GM23338 (cell line): ENCODE measurements at places on chromosomes 5 and 9.

- DNase-seq, result peak; percentile 88
Measured at GRCh38 chr5:116652196-116652729, 77.6 kb upstream of the SEMA6A start.

GRCh38 chr9:14211564-14211963 is 102.4 kb downstream of the NFIB start:
- no peak for DNase-seq

- DNase-seq, result no peak
Measured at GRCh38 chr5:56525113-56525512, 290.2 kb upstream of the MAP3K1 start.

GRCh38 chr5:145947581-145947980 is 11.2 kb downstream of the SH3RF2 start:
- DNase-seq, result no peak

GRCh38 chr5:127697894-127698600 is 5.1 kb upstream of the CCDC192 start:
- DNase-seq, result no peak

GRCh38 chr5:131641494-131641893 is 6.5 kb upstream of the RAPGEF6 start:
- no peak for DNase-seq

DNA sequence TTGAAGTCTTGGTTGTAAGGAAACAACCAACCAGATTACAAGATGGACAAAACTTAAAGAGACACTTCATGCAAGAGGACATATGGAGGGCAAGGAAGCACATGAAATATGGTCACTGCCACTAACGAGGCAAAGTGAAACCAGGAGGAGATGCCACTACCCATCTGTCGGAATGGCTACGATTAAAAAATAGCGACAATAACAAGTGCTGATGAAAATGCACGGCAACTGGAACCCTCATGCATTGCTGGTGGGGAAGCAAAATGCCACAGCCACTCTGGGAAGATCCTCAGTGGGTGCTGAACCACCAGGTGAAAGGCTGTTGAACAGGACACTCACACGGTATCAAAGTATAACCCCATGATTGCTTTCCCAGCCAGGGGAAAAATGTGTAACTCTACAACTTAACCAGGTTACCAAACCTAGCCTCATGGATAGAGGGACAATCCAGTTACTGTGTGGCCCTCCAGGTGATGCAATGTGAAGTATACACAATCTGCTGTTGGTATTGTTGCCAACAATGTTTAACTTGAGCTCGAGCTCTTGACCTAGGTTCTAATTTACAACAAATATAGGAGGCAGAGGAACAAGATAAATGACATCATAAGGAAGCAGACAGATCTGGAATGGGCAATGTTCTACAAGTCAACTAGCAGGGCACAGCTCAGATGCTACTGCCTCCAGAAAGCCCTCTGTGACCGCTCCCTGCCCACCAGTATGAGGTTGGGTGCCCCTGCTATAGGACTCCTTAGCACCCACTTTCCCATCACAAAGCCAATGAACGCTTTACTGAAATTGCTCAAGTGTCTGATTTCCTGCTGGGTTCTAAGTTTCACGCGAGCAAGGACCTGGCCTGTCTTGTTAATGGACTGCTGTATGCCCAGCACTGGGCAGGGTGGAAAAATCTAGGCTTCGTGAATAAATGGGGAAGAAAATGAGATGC is 25.8 kb downstream of the SH3PXD2B start:
- DNase-seq, result no peak

DNA sequence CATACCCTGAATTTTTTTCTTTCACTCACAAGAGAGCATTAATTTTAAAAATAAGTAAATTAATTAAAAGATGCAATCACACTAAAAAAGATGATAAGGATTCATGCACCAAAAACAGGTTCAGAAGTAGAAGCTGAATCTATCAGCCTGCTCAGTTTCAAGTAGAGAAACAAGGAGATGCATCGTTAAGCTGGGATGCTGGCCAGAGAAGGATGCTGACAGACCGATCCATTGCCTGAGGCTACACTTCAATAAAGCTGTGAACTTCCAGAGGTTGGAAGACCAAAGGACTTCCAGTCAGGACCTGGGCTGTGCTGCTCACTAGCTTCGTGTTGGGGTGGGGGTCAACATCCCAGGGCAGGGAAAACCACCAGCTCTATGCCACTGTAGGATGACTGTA is 457.7 kb downstream of the EFNA5 start:
- DNase-seq, result peak; percentile 17

GRCh38 chr9:3676766-3677165 is 151.0 kb upstream of the RFX3 start:
- no peak for DNase-seq

- peak; percentile 41 for DNase-seq
Measured at GRCh38 chr5:170388818-170389549, at the start of gene KCNMB1. Gene KCNMB1 (minus strand): TSS chr5:170389367. CDS start chr5:170385447, 3,920 bp downstream.

DNA sequence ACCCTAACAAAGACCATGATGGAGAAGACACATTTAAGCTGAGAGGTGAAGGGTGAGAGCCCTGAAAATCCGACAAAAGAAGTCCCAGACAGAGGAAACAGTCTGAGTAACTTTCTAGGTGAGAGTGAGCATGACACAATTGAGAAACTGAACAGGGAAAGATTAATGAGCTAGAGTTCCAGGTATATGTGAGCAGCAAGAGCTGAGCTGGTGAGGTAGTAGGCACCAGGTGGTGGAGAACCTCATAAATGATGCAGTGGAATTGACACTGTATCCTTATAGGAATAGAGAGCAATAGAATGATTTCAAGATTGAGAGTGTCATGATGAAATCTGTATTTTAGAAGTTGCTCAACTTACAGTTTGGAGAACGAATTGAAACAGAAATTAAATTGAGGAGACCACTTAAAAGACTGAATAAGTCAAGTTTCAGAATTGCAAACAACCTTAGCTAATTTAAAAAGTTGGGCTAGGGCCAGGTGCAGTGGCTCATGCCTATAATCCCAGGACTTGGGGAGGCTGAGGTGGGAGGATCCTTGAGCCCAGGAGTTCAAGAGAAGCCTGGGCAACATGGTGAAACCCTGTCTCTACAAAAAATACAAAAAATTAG is 89.8 kb downstream of the NREP start:
- no peak for DNase-seq

- no peak for DNase-seq
Measured at GRCh38 chr9:7324152-7324598, 475.4 kb downstream of the DMAC1 start.

GRCh38 chr5:94694671-94695070 is 76.2 kb downstream of the SLF1 start:
- no peak for DNase-seq

DNA sequence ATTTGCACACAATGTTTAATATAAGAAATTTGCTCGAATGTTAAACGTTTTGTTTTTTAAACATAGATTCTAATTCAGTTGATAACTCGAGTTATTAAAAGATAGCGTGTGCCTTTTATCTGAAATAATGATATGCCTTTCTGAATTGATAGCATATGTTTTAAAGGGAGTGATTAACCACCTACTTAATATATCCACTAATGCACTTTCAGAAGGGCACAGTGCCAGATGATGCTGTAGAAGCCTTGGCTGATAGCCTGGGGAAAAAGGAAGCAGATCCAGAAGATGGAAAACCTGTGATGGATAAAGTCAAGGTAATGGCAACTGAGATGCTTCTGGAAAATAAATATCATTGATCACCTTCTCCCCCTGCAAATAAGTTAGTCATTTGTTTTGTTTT is 53.9 kb downstream of the ERAP1 start:
- DNase-seq, result no peak

- DNase-seq, result peak; percentile 65
Measured at GRCh38 chr9:91421128-91421765, 2.4 kb downstream of the NFIL3 start.

GRCh38 chr9:127195976-127196825 is 68.4 kb upstream of the GARNL3 start:
- no peak for DNase-seq

- peak; percentile 51 for DNase-seq
Measured at GRCh38 chr5:35112300-35112699, 64.6 kb upstream of the AGXT2 start.

- peak; percentile 56 for DNase-seq
Measured at GRCh38 chr5:54895816-54896341, 89.5 kb downstream of the ESM1 start.

- DNase-seq, result no peak
Measured at GRCh38 chr5:169260896-169261569, 39.9 kb downstream of the SLIT3 start.

DNA sequence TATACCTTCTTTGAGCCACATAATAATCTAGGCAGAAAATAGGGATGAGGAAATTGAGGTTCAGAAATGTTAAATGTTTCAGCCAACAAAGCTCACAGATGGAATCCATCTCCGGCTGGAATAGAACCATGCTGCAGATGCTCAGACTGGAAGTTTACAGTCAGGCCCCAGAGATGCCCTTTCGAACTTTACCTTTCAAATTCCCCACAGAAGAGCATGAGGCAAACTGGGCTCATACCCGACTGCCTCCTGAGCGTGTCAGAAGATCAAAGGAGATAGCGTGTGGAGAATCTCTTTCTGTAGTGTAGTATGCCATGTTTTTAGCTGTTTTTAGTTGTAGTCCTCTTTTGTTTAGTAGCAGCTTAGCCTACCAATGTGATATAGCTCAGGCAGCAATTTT is 72.0 kb upstream of the DAP start:
- DNase-seq, result no peak

DNA sequence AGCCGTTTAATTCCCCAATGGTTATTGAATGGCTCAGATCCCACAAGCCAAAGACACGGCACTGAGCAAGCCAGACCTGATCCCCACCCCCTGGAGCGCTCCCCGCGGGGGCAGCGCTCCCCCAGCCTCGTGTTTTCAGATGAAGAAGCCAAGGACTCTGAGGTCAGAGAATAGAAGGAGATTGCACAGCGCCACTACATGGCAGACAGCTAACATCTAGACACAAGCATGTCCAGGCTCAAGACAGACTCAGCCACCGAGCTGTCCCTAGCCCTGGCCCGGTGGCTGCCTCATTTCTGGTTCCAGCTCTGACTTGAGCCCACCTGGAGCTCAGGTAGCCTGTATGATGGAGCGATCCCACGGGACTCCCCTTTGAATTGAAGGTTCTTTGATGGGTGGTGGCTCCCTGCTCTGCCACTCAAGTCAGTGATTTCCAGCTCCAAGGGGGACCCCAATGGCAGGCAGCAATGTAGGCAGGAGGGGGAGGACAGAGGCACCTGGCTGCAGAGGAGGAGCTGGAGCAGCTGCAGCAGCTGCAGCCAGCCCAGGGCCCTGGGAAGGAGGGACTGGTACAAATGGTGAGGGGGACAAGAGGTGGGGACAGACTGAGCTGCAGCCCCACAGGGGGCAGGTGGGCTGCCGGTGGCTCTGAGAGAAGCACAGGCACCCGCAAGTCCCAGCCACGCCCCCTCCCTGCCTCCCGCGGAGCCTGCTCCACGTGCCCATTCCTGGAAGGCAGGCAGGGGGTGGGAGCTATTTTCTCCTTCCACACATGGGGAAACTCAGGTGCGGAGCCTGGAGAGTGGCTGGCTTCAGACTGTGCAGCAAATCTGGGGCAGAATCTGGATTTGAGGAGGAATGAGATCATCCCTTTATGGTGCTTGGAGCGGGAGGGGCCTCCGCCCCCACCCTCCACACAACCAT is 40.2 kb downstream of the NTNG2 start:
- no peak for DNase-seq

GRCh38 chr5:9343146-9343850 is 202.6 kb downstream of the SEMA5A start:
- DNase-seq, result no peak

- DNase-seq, result no peak
Measured at GRCh38 chr9:132630811-132631210, 39.0 kb downstream of the DDX31 start.

DNA sequence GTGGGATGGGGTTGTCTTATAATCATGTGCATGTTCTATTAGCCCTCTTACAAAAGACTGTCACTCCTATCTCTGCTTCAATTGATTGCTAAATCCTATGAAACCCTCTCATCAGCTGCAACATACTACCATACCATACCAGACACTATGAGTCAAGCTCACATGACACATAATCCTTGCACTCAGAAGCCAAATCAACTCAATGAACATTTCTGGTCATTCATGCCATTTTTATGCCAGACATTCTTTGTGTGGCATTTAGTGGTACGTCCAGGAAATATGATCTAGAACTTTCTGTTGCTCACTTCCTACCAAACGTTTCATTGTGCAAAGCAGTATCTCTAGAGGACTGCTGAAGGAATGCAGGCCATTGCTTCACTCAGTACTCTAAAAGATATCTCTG is 159.2 kb upstream of the GNA14 start:
- DNase-seq, result no peak

- no peak for DNase-seq
Measured at GRCh38 chr5:95445995-95446394, 54.8 kb downstream of the FAM81B start.

- no peak for DNase-seq
Measured at GRCh38 chr5:118862596-118862995, 125.8 kb downstream of the DTWD2 start.

DNA sequence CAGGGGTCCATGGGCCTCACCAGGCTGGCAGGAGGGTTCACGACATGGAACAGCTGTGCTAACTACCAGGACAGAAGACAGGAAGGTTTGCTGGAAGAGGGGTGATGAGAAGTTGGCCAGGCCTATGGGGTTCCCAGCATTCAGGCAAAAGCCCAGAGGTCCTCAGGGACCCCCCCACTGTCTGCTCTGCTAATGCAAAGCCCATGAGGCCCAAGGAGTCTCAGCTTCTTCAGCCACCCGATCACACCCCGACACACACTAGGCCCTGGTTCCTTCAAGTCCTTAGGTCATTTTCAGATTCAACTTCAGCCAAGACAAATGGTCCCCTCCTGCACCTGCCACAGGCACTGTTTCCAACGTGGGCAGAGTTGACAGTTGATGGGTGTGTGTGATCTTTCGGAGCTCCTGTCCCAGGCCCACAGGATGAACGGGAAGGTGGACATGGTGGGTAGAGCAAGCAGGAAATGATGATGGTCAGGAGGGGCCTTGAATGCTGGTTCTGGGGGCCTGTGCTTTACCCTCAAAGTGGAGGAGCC is 20.4 kb downstream of the ADAMTS2 start:
- no peak for DNase-seq

- no peak for DNase-seq
Measured at GRCh38 chr5:72374844-72375243, 54.7 kb downstream of the PTCD2 start.

DNA sequence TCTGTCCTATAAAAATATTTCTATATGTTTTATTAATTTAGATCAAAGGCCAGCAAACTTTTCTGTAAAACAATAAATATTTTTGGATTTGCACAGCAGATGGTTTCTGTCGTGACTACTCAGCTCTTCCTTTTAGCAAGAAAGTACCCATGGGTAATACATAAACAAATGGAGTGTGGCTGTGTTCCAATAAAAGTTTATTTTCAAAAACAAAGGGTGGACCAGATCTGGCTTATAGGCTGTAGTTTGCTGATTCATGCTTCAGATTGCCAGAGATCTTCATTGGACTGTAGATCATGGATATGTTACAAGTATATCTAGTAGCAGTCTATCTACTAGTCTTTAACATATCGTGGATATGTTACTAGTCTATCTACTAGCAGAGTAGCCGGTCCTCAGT is 590.5 kb downstream of the CSNK1G3 start:
- DNase-seq, result no peak

- DNase-seq, result no peak
Measured at GRCh38 chr5:52743529-52743928, 44.2 kb upstream of the ITGA1 start.

- no peak for DNase-seq
Measured at GRCh38 chr5:81302596-81302995, 1.2 kb downstream of the ZCCHC9 start.
